ENCODE measurements at places on chromosomes 13 and 19.

DNA sequence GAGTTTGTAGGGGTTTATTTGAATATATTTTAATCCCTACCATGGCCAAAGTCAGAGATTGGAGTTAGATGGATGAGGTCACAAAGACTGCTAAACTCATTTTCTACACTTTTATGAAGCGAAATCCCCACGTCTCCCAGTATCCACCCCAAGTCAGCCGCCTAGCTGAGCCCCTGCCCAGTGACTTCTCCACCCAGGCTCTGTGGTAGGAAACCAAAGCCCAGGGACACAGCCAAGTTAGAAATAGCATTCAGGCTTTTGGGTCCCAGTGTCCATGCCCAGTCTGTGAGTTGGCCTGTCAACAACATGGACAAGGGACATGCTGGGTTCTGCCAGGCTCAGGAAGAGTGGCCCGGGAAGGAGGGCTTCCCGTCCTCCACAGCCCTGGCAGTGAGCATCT is 474.0 kb downstream of the FOXO1 start:
- no peak for DNase-seq

GRCh38 chr19:55160128-55160985 is 2.8 kb upstream of the TNNI3 start:
- DNase-seq: peak; percentile 88

DNA sequence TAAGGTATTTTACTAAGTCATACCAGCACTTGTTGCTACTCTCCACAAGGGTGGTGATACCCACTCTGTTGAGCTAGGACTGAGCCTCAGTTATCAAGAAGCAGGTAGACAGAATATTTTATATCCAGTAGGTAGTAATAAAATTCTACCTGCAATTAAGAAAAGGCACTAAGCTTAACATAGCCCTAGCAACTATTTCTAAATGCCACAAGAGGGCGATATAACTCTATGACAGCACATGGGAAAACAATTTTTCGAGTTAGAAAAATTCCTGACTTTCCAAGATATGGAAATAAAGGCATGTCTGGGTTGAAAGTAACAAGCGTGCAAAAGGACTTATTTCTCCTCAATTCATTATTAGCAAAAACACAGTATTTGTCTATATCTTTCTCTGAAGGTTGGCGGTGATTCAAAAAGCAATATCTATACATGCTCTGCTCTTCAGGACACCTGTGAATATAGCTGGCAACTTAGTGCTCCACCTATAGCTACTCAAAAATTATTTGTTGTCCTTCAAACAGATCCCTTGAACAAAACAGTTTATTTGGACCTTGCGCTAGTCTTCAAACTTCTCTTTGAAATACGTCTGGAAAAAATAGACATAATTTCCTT is 14.7 kb downstream of the CCDC169 start:
- peak; percentile 14 for DNase-seq

DNA sequence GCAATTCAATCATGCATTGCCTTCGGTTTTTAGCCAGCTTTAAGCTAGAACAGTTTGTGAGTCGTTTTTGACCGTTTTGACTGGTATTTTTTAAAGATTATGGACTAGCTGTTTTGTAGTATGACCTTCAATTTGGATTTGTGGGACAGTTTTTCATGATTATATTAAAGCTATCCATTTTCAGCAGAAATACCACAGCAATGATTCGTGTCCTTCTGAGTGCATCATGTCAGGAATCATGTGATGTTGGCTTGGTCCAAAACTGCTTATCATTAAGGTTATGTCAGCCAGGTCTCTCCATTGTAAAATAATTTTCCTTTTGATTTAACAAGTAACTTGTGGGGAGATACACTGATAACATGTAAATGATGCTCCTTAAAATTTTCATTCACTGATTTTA is 229.0 kb downstream of the POSTN start:
- no peak for DNase-seq

- DNase-seq: no peak
Observed at GRCh38 chr13:49357694-49358093, 86.2 kb downstream of the CAB39L start.

GRCh38 chr13:57627663-57628062 is 3.9 kb upstream of the PCDH17 start:
- DNase-seq: no peak

GRCh38 chr13:64438084-64438483 is 2792.1 kb downstream of the PCDH9 start:
- no peak for DNase-seq

DNA sequence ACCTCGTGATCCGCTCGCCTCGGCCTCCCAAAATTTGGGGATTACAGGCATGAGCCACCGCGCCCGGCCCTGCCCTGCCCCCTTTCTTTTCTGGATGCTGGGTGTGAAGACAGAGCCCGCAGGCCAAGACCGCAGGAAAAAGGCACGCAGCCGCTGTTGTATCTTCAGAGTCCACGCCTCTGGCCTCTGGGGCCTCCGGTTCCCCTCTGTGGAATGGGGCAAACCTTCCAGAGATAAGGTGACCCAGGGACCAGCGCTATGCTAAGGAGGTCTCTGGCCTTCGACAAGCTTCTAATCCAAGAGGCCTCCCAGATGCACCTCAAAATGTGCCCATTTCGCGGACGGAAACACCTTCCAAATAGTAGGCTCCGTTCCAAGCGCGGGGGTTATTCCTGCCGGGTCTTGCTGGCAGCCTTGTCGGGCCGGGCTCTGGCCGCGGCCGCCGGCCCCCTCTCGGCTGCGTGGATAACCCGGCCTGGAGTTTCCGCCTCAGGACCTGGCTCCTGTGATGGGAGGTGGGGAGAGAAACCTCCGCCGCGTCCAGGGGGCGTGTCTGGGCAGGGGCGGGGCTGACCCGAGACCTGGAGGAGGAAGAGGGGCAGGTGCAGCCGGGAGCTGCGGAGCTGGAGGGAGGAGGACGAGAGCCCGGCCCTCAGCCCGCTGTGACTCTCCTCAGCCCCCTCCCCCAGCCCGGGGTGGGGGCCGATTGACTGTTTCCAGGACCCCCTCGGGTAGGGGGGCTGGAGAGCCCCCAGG is 13.1 kb downstream of the TJP3 start:
- peak; percentile 79 for DNase-seq

DNA sequence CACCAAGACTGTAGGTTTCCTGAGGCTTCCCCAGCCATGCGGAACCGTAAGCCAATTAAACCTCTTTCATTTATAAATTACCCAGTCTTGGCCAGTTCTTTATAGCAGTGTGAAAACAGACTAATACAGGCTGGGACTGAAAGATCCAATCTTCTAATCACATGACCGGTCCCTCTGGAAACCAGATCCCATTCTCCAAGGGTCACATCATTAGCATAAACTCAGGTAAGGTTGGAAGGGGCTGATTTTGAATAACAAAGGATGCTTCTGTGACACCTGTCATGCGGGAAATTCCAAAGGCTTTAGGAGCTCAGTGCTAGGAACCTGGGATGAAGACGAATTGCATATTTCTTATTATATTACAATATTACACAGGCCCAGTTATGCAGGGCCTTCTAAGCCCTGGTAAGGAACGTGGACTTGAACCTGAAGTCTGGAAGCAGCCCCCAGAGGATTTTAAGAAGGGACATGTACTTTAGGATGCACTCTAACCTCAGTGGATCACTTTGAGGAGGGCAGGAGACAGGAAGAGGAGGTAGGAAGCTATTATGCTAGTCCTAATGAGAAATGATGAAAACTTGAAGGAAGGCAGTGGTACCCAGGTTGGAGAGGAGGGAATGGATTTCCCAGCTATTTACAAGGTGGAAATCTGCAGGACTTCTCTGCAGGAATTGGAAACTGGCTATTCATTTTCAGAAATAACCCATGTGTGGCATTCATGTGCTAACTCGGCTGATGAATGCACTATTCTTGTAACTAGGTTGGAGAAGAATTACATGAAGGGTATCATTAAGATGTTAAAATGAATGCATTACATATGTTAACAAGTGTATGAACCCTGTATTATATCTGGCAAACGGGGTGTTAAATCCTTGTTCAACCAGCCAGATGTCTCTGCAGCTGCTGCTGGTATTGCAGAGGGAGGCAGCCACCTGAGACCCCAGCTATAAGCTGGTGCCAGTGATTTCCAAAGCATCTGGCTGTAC is 19.3 kb downstream of the TNFSF11 start:
- no peak for DNase-seq

- peak; percentile 92 for DNase-seq
Observed at GRCh38 chr19:16076154-16076957, at the start of gene TPM4. TPM4 (plus strand) TSS chr19:16076495; CDS start chr19:16076566, 71 bp downstream.

All from inflammatory macrophage (primary cell).